HepG2 (cell line): ENCODE measurements at places on chromosomes 12 and 14.
A peak's percentile ranks its signal among the peaks of the same experiment; 100 is the strongest.

DNA sequence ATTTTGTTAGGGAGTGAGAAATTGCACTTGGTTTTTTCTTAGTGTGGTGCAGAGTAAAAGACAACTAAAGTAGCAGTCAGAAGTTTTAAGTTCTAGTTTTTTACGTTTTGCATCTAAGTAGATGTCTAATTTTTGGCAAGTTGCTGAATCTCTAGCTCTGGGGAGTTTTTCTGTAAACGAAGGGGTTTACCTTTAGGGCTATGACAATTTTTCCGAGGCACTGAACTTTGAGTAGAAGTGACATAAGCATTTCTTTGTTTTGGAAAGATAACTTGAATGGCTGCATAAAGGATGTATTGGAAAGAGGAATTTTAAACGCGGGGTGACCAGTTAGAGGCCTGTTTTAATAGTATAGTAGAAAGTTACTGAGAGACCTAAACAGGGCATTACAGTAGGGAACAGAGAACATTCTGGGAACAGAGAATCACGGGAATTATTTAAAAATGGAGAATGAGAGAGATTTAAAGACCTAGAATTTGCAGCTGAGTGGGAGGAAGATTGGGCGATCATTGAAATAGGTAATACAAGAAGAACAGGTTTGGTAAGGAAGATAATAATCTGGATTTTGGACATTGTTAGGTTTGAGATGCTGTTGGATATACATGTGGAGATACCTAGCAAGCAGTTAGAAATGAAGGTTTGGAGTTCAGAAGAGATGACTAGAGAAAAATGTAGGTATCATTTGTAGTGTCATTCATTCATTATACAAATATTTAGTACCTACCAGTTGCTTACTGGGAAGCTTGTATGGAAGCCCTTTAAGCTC, 1.2 kb downstream of the ZNF410 start:
- peak; percentile 42 for DNase-seq

GRCh38 chr12:67327466-67327865, 58.3 kb downstream of the CAND1 start:
- no peak for DNase-seq

- DNase-seq, result no peak
Observed at GRCh38 chr12:23340351-23340750, 609.1 kb downstream of the SOX5 start.

GRCh38 chr12:73935817-73936216, 601.8 kb upstream of the ATXN7L3B start:
- DNase-seq, result no peak

- no peak for DNase-seq
Observed at GRCh38 chr14:21780429-21781084, 106.9 kb upstream of the OR4E1 start.

DNA sequence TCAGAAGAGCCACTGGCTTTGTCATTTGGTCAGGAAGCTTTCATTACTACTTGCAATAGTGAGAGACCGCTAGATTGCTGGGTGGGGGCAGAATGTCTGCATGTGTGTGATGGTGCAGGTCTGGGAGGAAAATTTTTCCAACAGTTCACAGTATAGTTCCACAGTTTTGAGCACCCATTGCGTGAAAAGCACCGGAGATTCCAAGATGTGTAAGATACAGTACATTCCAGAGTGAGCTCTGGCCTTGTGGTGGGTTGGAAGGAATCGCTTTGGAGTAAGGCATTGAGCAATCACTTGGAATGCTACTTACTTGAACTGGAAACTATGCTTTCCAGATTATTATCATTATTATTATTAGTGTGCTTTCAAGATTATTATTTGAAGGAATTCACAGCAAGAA, 47.6 kb upstream of the FRMD6 start:
- DNase-seq, result no peak

DNA sequence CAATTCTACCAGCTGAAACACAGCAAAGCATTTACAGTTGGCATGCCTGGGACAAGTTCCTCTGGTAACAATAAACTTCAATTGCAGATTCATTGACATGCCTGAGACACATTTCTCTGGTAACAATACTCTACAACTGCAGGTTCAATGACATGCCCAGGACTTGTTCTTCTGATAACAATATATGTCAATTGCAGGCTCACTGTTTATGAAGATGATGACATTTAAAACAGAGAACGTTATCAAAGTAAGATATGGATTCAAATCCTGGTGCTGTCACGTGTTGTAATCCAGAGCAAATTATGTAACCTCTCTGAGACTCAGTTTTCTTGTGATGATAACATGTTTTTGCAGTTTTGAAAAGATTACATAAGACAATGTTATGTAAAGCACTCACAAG, 20.5 kb downstream of the KITLG start:
- no peak for DNase-seq

DNA sequence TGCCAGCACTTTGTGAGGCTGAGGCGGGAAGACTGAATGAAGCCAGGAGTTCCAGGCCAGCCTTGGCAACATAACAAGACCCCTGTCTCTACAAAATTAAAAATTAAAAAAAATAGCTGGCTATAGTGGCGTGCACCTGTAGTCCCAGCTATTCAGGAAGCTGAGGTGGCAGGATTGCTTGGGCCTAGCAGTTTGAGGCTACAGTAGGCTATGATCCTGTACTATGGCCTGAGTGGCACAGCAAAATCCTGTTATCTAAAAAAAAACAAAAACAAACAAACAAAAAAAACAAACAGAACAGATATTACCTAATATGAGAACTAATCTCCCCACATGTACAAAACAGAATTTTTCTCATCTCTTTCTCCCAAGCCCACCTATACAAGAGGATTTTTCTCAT, 15.7 kb downstream of the TMEM116 start:
- DNase-seq, result no peak

GRCh38 chr12:27999970-28000369, 27.4 kb upstream of the PTHLH start:
- DNase-seq, result no peak

- DNase-seq, result no peak
Observed at GRCh38 chr14:98411154-98411553, 860.8 kb downstream of the BCL11B start.

- DNase-seq, result no peak
Observed at GRCh38 chr12:27571463-27571862, 47.5 kb downstream of the PPFIBP1 start.

DNA sequence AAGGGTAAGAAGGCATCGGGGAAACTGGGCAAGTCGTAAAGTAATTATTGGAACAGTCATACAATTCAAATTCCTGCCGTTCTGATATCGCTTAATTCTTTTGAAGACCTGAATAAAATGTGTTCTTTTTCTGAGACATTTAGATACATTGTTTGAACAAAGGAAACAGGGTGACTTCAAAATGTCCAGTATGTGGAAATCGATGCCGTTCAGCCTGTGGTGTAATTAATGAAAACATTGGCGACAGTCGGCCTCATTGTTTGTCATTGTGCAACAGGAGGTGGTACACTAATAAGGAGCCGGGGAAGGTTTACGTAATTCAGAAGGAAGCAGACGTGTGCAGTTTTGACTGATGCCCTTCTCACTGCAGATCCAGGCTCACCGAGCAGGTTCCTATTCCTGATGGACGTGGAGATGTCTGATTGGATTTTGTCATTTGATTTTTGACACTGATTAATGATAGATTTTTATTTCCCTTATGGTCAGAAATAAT, 92.7 kb downstream of the BORCS5 start:
- peak; percentile 98 for DNase-seq

DNA sequence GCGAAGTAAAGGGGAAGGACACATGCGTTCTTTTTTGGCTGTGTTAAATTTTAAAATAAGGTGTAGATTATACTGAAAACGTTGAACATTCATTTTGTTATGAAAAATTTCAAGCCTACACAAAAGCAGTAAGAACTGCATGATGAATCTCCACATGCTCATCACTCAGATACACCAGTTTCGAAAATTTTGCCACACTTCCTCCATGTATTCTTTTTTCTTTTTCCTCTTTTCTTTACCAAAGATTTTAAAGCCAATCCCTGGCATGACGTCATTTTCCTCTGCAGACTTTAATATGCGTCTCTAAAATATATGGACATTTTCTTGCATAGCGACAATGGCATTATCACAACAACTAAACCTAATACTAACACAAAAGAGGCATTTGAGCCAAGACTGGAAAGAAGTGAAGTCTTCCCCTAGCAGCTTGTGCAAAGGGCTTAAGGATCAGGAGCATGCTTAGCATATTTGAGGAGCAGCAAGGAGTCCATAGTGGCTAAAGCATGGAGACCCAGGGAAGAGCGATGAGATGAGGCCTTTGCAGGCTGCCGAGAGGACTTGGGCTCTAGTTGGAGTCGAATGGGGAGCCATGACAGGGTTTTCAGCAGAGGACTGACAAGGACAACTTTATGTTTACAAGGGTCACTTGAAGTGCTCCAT, 111.9 kb downstream of the ERC1 start:
- no peak for DNase-seq

GRCh38 chr12:92078167-92079053, 67.2 kb downstream of the BTG1 start:
- no peak for DNase-seq

DNA sequence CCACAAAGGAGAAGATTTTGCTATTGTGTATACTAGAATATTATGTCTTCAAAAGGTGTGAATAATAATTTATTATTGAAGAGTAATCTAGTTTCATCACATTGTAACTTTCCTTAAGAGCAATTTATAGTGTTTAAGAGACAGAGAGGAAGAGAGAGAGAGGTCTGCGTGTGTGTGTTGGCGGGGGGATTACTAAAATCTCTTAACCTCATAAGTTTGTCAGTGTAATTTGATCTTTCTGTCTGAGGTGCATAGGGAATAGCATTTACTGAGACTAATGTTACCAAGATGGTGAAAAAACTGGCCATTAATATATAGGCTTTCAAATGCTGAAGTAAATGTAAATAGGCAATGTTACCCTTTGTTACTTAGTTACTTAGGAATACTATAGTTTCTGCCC, 48.2 kb upstream of the BTG1 start:
- DNase-seq, result no peak

DNA sequence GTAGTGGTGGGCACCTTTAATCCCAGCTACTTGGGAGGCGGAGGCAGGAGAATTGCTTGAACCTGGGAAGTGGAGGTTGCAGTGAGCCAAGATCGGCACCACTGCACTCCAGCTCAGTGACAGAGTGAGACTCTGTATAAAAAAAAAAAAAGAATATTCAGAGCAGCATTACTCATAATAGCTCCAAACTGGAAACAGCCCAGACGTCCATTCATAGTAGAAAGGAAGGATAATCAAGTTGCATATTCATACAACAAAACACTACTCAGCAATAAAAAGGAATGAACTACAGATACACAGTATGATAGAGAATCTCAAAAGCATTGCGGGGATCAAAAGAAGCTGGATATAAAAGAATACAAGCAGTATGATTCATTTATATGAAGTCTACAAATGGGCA, 19.1 kb downstream of the TMEM30B start:
- DNase-seq, result no peak

DNA sequence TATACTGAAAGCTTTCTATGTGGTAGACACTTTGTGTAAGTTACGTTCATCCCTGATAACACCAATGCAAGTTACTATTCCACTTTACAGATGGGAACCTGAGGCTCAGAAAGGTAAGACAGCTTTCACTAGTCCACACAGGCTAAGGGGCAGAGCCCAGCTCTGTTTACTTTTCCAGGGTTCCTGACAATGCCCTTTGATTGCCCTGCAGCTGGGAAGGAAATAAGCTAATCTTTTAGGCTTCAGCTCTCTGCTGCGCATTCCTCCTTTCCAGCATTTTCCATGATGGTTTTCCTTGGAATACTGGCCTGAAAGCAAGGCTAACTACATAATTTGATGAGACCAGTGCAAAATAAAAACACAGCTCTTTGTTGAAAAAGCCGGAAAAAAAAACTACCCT, 185.7 kb upstream of the BTG1 start:
- DNase-seq, result no peak

GRCh38 chr12:128660532-128661225, 163.1 kb downstream of the SLC15A4 start:
- no peak for DNase-seq

GRCh38 chr14:102058146-102058545, 28.7 kb downstream of the HSP90AA1 start:
- DNase-seq, result no peak

- no peak for DNase-seq
Observed at GRCh38 chr12:21675096-21675495, 17.5 kb upstream of the LDHB start.

GRCh38 chr12:132367071-132367851, 37.9 kb upstream of the GALNT9 start:
- DNase-seq, result no peak

- peak; percentile 24 for DNase-seq
Observed at GRCh38 chr14:99755629-99756603, 37.3 kb upstream of the EML1 start.

- DNase-seq, result no peak
Observed at GRCh38 chr12:119341020-119341419, 6.5 kb downstream of the CCDC60 start.

- no peak for DNase-seq
Observed at GRCh38 chr12:46318037-46318436, 49.2 kb upstream of the SLC38A1 start.
